Tongue (tissue), 3 donors: ENCODE measurements at places on chromosomes 11 and 22.

- peak; percentile 39 for DNase-seq
Observed at GRCh38 chr11:125020342-125020741, 42.8 kb upstream of the SLC37A2 start.

- DNase-seq: no peak
Observed at GRCh38 chr11:86403458-86403857, 28.8 kb downstream of the CCDC81 start.

DNA sequence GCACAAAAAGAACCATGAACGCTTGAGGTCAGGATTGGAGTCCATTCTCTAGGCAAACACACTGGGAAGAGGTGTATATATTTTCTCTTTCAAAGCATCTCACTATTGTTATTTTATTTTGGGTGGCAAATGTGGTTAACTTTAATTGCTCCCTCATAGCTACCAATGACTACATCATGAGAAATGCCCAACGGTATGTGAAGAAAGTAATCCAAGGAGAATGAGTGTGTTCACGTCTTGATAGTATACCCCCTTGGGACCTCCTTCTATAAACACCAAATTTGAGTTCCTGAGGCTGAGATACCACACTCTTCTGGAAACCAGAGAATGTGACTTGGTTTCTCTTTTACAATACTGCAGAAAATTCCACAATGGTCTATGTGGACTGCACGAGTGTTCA is 15.8 kb downstream of the OR8D1 start:
- no peak for DNase-seq

DNA sequence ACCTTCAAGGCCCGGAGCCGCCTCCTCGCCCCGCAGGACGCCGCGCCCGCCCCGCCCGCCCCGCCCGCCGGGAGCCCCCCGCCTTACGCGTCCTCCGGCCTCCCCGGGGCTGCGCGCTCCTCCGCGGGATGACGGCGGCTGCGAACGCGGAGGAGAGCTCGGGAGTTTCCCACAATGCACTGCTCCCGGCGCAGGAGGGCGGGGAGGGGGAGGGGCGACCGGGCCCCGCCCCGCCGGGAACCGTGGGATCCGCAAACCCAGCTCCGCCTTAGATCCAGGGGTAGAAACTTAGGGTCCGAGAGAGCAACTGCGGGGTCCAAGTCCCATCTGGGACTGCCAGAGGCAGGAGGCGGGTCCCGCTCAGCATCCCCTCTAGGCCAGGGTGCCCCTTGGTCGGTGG is at the start of gene CEND1:
Gene CEND1 (minus strand): TSS at position 148 of the 400 bp plus-strand sequence. CDS start 1,514 bp downstream, outside the sequence.
- DNase-seq: peak; percentile 46

DNA sequence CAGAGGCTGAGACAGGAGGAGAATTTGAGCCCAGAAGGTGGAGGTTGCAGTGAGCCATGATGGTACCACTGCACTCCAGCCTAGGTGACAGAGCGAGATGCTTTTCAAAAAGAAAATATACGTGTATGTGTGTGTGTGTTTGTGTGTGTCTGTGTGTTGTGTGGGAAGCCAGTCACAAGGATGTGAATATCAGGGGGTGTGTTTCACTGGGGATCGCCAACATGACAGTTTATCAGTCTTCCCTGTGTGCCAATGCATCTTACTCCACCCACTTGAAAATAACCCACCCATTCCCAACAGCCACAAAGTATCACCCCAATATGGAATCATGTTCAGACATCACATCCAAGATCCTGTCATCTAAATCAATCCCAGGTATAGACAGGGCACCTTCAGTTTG is 10.4 kb upstream of the APOBEC3B start:
- no peak for DNase-seq

DNA sequence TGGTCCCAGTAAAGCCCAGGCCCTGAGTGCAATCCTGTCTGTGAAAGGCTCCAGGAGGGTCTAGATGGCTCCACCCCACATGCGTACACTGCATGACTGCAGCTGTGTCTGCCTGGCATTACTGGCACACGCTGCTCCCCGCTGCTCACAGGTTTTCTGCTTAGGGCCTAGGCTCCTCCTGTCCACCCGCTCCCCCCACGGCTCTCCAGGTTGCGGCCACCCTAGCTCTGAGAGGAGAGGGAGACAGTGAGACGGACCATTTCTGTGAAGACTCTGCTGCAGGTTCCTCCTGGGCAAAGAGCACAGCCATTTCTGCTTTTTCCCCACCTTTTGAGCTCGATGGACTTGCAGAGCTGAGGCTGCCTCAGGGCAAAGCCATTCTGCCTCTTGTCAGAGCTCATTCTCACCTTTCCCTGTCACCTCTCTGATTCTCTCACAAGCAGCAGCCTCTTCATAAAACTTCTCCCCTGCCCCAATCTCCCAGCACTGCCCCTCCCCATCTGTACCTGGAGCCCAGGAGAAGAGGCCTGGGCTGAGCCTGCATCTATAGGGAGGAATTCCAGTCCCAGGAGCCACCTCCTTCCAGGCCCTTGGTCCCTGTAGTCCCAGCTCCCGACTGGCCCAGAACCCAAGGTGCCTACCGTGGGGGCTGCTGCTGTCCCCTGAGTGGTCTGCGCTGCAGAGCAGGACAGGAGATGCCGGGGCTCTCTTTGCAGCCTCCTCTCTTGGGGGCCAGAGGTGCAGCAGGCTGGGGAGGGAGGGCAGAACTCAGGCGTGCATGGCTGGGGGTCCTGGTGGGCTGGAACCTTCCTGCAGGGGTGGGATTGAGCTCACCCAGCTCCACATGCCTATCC is 433.7 kb upstream of the B3GAT1 start:
- no peak for DNase-seq

DNA sequence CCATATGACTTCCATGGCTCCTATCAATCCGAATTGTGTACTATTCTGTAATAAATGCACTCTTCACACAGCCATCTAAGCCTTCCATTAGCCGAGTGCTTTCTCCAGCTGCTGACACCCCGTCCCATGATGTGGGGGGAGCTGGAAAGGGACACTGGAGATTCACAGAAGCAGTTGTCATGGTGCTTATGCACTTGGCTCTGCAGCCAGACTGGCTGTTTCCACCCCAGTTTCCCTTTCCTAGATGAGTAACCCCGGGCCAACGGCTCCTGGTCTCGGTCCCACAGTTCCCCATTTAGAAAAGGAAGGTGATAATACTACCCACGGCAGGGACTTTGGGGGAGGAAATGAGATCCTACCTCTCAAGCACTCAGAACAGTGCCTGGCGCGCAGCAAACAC is 244.9 kb upstream of the SYN3 start:
- peak; percentile 70 for DNase-seq

DNA sequence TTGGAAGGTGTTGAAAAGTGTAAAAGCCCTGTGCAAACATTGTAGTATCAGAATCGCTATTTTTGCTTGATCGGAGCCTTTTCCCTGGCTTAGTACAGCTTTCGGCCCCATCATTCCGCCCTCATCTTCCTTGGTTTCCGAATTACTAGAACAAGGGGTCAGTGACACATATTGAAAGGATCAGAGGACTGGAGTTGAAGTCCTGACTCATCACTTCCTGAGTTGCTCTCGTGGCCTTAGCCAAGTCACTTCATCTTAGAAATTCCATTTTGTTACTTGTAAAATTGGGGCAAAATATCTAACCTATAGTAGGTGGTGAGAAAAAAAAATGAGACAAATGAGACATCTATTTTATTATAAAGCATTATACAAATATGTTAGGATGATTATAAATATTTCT is 375.0 kb downstream of the NTM start:
- no peak for DNase-seq

GRCh38 chr22:17769013-17769715 is 5.1 kb downstream of the BID start:
- DNase-seq: no peak

- DNase-seq: peak; percentile 41
Observed at GRCh38 chr11:15179167-15179566, 64.4 kb downstream of the INSC start.

GRCh38 chr22:30005213-30005857 is 74.9 kb upstream of the HORMAD2 start:
- peak; percentile 90 for DNase-seq

DNA sequence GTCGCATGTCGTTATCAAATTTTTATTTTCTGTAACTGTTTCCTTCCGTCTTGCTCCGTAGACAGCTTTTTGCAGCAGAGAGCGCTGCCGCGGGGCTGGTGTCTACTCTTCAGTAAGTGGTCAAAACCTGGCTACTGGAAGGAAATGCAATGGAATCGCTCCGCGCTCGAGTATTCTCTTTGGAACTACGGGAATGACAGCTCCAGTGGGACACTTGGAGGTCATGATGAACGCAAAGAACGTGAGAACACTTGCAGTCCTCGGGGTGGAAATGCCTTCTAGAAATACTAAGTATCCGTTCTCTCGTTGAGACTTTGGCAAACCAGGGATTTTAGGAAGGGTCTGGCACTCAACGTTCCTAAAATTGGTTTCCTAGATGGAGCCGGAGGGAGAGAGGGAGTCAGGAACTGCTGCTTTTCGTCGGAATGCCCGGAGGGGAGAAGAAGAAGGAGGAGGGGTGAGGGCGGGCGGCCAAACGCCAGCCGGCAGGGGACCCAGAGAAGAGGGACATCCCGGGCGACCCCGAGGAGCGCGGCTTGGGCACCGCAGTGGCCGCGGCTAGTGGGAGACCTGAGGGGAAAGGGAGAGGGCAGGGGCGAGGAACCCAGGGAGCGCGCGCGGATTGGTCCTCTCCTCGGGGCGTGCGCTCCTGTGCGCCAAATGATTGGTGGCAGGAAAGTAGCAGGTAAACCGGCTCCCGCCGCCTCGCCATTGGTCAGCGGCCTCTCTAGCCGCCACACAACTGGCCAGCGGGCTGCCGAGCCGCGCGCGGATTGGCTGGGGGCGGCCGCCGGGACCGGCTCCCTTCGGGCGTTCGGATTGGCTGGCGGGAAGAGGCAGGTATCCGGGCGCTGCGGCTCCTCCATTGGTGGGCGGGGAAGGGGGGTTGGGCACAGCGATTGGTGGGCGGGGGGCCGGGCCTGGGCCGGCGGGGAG is 490 bp upstream of the BMAL1 start:
- peak; percentile 98 for DNase-seq

- DNase-seq: peak; percentile 96
Observed at GRCh38 chr22:27212617-27213177, 555.3 kb downstream of the MIAT start.

DNA sequence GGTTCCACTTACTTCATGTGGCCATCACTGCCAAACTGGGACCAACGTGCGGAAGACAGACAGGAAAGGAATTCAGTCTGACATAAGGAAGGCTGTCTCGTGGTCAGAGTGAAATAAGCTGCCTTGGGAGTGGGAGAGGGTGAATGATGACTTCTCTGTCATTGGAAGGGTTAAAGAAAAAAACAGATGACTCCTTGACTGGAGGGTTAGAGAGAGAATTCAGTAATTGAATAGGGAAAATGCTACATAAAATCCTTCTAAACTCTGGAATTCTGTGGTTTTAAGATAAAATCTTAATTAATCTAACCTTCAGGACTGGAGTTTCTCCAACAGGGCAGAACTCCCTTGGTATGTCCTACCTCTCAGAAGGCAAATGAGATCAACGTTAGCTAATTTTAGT is 33.8 kb downstream of the RAB30 start:
- no peak for DNase-seq

GRCh38 chr11:102666331-102666957 is 39.1 kb downstream of the MMP27 start:
- peak; percentile 46 for DNase-seq

DNA sequence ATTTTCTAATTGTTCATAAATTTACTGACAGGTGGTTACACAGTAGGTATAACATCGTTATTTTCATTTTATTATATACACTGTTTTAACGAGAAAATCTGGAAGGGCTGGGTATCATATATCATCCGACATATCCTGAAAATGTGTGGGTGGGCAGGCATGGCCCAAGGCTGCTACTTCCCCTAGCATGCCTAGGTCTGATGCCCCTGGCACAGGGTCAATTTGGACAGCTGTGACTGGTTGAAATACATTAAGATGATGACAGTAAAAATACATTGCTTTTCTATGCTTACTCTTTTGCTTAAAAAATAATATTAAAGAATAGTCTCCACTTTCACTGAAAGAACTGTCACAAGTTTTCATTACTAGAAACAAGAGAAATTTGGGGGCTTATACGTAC is 908.8 kb downstream of the OPCML start:
- DNase-seq: peak; percentile 52

GRCh38 chr11:67022961-67023956 is at the start of gene SYT12:
SYT12 (plus strand) TSS chr11:67023134; CDS start chr11:67030145, 7,011 bp downstream.
- DNase-seq: peak; percentile 14

GRCh38 chr11:63683133-63683991 is 2.1 kb downstream of the RTN3 start:
- peak; percentile 16 for DNase-seq

DNA sequence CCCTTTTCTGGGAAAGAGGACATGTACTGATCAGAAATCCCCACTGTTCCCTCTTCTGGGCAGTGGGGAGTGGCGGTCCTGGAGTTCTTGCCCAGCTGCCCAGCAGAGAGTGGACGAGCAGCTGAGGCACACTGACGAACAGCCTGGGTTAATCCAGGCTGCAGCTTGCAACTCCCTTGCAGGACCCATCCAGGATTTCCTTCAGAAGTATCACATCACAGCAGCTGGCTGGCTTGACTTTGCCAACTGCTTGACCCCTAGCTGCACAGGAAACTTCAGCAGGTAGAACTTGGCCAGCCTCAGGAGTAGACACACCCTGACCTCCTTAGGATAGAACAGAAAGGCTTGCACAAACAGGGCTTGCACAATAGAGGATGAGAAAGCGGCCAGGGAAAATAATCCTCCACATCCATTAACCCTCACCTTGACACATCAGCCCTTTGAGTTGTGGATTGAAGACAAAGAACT is 27.9 kb upstream of the FZD4 start:
- peak; percentile 73 for DNase-seq

GRCh38 chr22:22684580-22685561 is 40.5 kb downstream of the GGTLC2 start:
- DNase-seq: peak; percentile 54

GRCh38 chr11:118876286-118876685 is 7.4 kb upstream of the CXCR5 start:
- DNase-seq: no peak

- no peak for DNase-seq
Observed at GRCh38 chr22:38510416-38510970, 4.4 kb upstream of the DDX17 start.

DNA sequence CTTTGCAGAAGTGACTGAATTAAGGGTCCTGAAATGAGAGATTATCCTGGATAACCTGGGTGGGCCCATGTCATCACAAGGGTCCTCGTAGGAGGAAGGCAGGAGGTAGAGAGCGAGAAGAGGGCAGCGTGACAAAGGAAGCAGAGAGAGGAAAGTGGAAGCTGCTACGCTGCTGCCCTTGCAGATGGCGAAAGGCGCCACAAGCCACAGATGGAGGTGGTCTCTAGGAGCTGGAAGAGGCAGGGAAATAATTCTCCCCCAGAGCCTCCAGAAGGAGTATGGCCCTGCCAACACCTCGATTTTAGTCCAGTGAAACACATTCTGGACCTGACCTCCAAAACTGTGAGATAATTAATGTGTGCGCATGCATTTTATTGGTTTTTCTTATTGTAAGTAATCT is 13.4 kb downstream of the TMEM184B start:
- DNase-seq: no peak

GRCh38 chr22:41920271-41920976 is 5.5 kb upstream of the SHISA8 start:
- DNase-seq: no peak
